ENCODE measurements at places on chromosomes 11 and 22. TPM values are rescaled to one million over a fixed set of nuclear protein-coding genes. Genes with fewer than 3 reads are reported as not detected.
A peak's percentile ranks its signal among the peaks of the same experiment; 100 is the strongest.

- no peaks in the 10 kb centered on the region for H3K36me3 ChIP-seq
- DNase-seq, result no peak
- no peak overlapping the region for H3K27ac ChIP-seq
- H3K4me1 ChIP-seq, result no peaks in the 10 kb centered on the region
Measured at GRCh38 chr22:47592791-47593190, 830.3 kb downstream of the TBC1D22A start.

DNA sequence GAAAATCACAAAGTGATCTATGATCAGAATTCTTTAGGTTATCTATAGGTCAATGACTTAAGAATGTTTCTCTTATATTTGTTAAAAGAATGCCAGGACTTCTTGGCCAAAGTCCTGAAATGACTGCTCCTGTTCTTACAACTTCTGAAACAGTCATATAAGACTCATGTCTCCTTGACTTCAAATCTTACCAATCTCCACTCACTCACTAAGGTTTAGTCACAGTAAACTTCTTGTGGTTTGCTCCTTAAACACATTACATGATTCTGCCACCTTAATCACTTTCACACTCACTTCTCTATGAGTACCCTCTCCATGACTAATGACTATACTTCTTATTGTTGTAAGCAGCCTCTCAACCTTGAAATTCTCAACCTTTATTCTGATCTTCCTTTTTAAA lies 648.7 kb upstream of the CCDC179 start:
- no peaks in the 10 kb centered on the region for H3K27me3 ChIP-seq
- H3K27ac ChIP-seq, result no peak overlapping the region
- H3K4me1 ChIP-seq, result no peaks in the 10 kb centered on the region
- H3K4me3 ChIP-seq, result no peak overlapping the region
- H3K36me3 ChIP-seq, result no peaks in the 10 kb centered on the region

DNA sequence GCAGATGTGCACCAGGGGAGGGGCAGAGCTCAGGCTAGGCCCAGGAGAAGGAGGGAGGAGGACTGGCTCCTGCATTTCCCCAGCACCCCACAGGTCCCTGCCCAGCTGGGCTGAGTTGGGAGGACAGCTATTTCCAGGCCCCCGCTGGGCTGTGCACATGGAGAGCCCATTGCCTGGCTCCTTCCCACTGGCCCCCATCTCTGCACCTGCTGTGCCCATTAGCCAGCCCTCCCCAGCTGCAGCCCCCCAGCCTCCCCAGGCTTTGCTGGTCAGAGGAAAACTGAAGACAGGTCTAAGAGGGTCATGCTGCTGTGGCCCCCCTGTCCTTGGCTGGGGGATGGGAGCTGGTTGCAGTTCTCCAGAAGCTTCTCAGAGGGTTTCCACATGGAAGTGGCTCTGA lies 81.8 kb upstream of the SHANK2 start:
- H3K4me1 ChIP-seq, result no peaks in the 10 kb centered on the region
- no peak overlapping the region for H3K27ac ChIP-seq
- no peaks in the 10 kb centered on the region for H3K27me3 ChIP-seq
- H3K4me3 ChIP-seq, result no peak overlapping the region
- no peak for DNase-seq

DNA sequence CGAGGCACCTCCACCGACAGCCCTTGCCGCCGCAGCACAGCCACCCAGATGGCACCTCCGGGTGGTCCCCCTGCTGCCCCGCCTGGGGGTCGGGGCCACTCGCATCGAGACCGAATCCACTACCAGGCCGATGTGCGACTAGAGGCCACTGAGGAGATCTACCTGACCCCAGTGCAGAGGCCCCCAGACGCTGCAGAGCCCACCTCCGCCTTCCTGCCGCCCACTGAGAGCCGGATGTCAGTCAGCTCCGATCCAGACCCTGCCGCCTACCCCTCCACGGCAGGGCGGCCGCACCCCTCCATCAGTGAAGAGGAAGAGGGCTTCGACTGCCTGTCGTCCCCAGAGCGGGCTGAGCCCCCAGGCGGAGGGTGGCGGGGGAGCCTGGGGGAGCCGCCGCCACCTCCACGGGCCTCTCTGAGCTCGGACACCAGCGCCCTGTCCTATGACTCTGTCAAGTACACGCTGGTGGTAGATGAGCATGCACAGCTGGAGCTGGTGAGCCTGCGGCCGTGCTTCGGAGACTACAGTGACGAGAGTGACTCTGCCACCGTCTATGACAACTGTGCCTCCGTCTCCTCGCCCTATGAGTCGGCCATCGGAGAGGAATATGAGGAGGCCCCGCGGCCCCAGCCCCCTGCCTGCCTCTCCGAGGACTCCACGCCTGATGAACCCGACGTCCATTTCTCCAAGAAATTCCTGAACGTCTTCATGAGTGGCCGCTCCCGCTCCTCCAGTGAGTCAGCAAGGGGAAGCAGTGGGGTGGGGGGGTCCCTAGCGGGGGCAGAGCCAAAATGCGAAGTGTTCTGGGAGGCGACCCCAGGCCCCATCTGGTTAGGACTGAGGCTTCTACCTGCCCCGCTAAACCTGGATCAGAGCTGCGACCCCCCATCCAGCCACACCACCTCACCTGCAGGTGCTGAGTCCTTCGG lies 4.4 kb downstream of the FREY1 start:
- no peaks in the 10 kb centered on the region for H3K27me3 ChIP-seq
- no peak overlapping the region for H3K4me3 ChIP-seq
- peaks cover 41% of the 10 kb centered on the region for H3K36me3 ChIP-seq
- no peak for DNase-seq
- peak overlapping the region; percentile 90 for H3K27ac ChIP-seq
- H3K4me1 ChIP-seq, result peaks cover 19% of the 10 kb centered on the region

- no peak overlapping the region for H3K4me3 ChIP-seq
- H3K4me1 ChIP-seq, result peaks cover 6% of the 10 kb centered on the region
- H3K27ac ChIP-seq, result no peak overlapping the region
Measured at GRCh38 chr11:74679513-74679865, 51.7 kb downstream of the CHRDL2 start.

The PRAME gene
- total RNA-seq, result not detected

The ELMOD1 gene
- 0.66 TPM for total RNA-seq

The NRGN gene
- not detected for total RNA-seq

DNA sequence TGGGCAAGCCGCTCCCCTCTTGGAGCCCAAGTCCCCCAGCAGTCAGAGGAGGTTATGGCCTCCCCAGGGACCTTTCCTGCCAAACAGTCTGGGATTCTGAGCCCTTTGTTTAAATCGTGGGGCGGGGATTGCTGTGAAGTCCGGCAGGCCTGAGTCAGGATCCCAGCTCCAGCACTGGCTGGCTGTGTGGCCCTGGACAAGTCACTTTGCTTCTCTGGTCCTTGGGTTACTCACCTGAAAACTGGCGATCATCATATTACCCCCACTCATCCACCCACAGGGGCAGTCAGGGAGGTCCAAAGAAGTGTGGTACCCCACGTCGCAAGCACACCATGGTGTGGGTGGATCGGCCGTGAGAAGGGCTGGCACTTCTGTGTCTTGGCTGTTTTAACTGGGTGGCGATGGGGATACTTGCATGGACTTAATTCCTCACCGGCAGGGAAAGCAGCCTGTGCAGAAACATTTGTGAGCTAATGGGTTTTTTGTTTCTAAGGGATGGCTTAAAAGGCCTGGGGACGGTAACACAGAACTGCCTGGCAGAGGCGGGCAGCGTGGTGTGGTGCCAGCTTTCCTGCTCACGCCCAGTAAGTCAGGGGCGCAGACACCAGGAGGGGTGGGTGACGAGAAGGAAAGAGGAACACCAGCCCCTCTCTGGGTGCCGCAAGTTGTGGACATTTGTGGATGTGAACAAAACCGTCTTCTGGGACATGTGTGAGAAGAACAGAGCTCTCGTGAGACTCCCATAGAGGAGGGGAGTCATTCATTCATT lies 31.6 kb upstream of the PRR5 start:
- H3K36me3 ChIP-seq, result no peaks in the 10 kb centered on the region
